ENCODE measurements at places on chromosomes 5 and 9.

GRCh38 chr5:9540791-9541190 is 5.1 kb downstream of the SEMA5A start:
- peak; percentile 33 for DNase-seq

- no peak for DNase-seq
Observed at GRCh38 chr5:69374911-69375446, 5.4 kb downstream of the RAD17 start.

GRCh38 chr5:16312785-16313184 is 133.2 kb upstream of the MARCHF11 start:
- DNase-seq: no peak

DNA sequence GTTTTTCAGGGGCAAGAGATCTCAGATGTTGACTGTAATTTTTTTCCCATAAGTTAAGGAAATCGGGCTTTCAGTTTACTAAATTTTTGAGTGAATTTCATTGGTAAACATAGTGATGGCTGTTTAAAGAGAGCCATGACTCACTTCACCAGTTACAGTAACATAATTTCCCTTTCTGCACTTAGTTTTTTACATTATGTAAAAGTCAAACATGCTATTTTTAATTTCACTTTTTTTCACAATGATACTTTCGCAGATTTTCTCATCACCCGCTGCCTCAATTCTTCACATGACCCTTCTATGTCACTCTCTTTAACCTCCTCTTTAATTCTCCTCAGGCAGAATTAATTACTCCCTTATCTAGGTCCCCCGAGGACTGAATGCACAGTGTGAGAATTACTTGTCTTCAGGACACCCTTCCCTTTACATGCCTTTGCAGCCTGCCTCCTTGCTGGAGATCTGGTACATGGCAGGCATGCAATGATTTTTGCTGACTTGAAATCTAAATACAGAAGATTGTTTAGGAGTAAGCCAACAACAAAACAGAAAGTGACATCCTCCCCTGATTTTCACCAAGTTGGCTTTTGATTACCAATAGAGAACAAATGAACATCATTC is 217.5 kb upstream of the S1PR3 start:
- peak; percentile 73 for DNase-seq

- DNase-seq: peak; percentile 66
Observed at GRCh38 chr5:42995360-42995751, 44.8 kb downstream of the ANXA2R start.

DNA sequence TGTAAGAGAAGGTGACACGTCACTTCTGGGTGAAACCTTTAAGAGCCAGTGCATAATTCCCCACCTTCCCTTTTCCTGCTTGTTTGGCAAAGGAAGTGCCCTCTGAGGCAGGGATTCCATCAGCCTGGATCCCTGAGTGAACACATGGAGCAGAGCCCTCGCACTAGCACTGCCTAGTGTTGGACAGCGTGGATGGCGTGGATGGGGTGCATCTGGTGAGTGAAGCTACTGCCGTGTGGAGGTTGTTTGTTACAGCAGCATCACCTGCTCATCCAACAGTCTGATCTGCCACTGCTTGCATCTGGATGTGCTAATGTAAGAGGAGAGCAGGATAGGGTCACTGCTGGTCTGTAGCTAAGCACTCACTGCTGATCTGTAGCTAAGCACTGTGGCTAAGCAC is 35.2 kb downstream of the SLC35D2 start:
- no peak for DNase-seq

GRCh38 chr9:118423721-118424120 is 719.5 kb downstream of the TLR4 start:
- DNase-seq: no peak

DNA sequence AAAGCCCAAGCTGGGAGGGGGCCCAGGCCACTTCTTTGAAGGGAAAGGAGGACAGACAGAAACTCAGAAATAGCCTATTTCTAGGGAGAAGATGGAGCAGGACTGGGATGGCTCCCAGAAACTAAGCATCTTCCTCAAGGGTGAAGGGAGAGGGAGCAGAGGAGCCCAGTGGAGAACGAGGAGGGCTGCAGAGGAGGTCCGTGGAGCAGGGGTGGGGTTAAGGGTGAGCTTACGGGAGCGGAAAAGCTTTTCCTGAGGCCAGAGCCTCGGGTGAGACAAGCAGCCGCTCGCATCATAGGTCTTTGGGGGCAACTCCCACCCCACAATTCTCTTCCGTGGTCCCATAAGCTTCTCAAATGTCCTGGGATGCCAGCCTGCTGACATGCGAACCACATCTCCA is 127.1 kb upstream of the PHYKPL start:
- no peak for DNase-seq

GRCh38 chr9:1083325-1083913 is 33.3 kb downstream of the DMRT2 start:
- peak; percentile 45 for DNase-seq

DNA sequence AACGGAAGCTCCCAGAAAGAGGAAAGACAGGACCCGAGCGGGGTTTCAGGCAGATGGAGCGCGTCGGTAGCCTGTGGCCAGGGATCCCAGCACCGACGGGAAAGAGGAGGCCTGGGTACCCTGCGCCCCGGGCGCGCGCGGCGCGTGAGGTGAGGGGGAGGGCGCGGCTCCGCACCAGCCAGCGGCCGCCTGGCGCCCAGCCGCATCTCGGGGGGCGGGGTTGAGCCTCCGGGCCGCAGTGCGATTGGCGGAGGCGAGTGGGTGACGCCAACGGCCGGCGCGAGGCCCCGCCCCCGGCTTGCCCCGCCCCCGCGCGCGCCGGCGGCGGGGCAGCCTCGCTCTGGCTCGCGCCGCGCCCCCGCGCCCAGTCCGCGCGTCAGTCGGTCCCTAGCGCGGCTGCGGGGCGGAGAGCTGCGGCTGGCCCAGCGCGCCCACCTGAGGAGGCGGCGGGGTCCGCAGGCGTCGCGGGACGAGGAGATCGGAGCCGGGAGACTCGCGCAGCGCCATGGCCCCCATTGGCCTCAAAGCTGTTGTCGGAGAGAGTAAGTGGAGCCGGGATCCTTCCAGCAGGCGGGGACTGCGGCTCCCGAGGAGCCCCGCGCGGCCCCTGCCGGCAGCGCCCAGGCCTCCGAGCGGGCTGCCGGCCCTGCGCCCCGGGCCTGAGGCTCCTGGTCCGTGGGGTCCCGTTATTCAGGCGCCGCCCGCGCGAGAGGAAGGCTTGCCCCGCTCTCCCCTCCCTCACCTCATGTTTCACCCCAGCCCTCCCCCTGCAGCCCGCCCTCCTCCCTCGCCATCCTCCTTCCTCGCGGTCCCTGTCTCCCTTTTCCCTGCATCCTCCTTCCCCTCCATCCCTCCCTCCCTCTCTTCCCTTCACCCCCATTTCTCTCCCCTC is at the start of gene STXBP1:
TSS of gene STXBP1 (plus strand) at position 379 of the 892 bp plus-strand sequence. CDS start at position 506, 127 bp downstream.
- peak; percentile 96 for DNase-seq

DNA sequence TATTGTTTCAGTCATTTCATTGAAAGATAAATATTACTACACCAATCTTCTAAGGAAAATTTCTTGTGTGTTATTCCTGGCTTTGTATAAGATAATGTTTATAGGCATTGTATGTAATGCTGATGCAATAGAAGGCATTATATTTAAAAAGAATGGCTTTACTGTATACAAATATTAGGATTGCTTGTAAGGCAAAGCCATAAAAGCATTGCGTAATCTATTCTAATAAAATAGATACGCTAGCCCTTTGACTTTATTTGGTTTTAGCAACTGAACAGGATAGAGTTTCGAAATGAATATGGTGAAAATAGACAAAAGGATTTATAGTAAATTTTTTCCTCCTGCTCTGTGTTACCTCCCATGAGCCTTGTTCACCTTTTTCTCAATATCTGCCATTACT is 5.5 kb upstream of the LYSMD3 start:
- DNase-seq: no peak

DNA sequence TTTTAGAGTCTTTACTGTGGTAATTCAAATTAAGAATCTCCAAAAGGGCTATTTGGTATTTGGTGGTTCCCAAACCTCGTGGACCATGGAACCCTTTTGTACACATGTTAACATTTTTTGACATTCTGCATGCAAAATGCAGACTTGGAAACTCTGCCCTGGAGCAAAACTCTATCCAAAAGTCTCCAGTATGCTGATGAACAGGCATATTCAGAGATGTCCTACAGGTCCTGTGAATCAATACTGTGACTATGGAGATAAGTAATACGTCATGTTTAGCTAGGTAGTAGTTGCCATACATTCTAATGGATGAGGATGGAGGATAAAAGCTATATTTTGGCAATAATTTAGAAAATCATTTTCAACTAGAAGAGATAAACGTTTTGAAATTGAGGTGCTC is 218.1 kb downstream of the SMARCA2 start:
- DNase-seq: no peak

- DNase-seq: peak; percentile 60
Observed at GRCh38 chr5:56314529-56314928, 81.4 kb upstream of the ANKRD55 start.

DNA sequence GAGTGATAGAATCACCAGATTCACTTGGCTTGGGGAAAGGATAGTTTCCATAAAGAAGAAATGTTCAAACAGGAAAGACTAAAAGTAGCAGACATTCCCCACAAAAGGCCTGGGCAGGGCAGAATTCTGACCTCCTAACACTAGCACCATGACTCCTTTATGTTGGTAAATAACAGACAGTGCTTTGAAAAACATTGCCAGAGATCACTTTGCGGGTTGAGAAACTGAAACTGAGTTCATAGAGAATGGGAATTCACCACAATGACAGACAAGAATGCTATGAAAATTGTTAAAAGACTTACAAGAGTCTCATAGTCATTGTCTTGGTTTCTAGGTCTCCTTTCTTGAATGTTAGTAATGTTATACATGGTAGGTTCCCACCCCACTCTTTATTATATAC is 172.5 kb upstream of the GLRA1 start:
- DNase-seq: no peak

GRCh38 chr5:126351153-126351552 is 72.1 kb upstream of the GRAMD2B start:
- no peak for DNase-seq

DNA sequence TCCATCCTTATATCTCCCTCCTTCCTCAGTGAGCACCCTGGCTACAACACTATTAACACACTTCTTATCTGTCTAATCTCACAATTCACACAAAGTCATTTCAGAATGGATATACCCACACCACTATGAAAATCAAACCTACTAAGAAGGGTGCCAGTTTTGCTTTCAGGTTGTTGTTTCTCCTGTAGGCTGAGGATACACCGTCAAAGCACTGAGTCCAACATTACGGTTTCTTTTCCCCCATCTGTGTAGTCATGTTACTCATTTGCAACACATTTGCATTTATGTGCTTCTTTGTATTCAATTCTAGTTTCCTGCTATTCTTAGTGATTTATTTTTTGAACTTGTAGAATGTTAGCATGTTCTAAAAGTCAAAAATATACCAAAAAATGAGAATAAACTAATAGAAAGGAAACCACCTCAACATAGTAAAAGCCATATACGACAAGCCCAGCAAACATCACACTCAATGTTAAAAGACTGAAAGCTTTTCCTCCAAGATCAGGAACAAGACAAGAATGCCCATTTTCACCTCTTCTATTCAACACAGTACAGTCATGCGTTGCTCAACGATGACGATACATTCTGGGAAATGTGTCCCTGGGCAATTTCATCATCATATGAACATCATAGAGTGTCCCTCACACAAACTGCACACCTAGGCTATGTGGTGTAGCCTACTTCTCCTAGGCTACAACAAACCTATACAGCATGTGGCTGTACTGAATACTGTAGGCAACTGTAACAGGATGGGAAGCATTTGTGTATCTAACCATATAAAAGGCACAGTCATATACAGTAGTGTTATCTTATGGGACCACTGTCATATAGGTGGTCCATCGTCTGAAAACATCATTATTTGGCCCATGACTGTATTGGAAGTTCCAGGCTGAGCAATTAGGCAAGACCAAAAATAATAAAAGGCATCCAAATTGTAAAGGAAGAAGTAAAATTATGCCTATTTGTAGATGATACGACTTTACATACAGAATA is 6.3 kb downstream of the ROR2 start:
- no peak for DNase-seq

GRCh38 chr9:91714874-91715615 is 235.0 kb downstream of the ROR2 start:
- no peak for DNase-seq

DNA sequence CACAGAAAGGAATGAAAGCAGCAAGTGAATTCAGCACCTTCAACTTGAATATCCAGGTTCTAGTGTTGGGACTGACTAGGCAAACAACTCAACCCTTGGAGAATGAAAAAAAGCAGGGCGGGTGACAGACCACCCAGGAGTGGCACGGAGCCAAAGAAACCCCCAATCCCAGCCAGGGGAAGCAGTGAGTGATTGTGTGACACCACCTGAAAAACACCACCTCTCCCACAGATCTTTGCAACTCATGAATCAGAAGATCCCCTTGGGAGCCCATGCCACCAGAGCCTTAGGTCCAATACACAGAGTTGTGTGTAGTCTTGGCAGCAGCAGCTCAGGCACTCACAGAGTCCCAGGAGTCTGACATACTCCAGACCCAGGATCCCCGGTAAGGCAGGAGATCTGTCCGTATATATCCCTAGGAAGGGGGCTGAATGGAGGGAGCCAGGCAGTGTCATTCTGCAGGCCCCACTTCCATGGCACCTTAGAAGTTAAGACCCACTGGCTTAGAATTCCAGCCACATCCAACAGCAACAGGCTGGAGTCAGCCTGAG is 22.1 kb upstream of the ROR2 start:
- peak; percentile 22 for DNase-seq

DNA sequence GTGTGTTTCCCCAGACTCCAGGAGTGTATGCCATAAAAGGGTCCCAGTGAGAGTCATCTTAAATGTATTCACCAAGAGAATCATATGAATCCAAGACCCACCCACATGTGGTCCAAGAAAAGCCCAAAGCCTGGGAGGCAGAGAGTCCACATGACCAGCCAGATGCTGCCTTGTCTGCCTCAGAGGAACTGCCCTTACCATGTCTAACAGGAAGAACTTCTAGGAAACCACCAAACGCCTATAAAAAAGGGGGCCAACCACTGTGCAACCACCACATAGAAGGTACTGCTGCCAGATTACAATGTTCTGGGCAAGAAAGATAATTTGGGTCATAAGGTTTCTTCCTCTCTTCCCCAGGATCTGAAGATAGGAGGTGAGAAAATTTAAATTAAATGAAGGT is 129.8 kb upstream of the SLC24A2 start:
- no peak for DNase-seq

GRCh38 chr5:140700177-140701144 is at the start of gene ZMAT2:
ZMAT2 (plus strand) TSS chr5:140700447; CDS start chr5:140700461, 14 bp downstream.
- DNase-seq: peak; percentile 99

DNA sequence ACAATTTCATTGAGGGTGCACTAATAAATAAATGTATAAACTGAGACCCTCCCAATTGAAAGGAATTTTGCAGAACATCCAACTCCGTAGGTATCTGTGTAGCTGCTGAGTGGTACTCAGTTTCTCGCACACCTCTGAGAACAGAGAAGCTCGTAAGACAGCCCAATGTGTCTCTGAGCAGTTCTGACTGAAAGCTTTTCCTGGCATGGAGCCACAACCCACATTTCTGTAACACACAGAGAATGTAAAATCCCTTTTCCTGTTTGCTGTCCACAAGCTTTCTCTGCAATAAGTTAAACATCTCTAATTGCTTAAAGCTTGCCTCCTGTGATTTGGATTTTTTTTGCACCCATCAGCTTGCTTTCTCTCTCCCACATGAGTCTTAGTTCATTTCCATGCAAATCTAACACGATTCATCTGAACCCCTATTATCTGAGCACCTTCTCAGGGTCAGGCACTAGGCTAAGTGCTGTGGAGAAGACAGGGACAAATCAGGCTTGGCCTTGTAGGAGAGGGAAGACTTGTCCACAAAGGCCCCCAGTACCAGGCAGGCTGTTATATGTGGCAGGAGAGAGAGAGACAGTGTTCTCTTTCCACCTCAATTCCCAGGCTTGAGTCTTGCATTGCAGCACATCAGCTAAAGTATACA is 44.2 kb upstream of the COL15A1 start:
- DNase-seq: peak; percentile 91

All from cardiac muscle cell (in vitro differentiated cells and primary cell).